Stimulated activated naive CD8-positive, alpha-beta T cell treated with anti-CD3 and anti-CD28 coated beads, Interleukin-15, amount 100 ng/mL, for 72 hours (primary cell): ENCODE measurements at places on chromosomes 6 and 20.

GRCh38 chr6:6315660-6316059 is 4.8 kb downstream of the F13A1 start:
- peak; percentile 26 for DNase-seq

GRCh38 chr6:142381845-142382378 is 80.1 kb downstream of the ADGRG6 start:
- no peak for DNase-seq

DNA sequence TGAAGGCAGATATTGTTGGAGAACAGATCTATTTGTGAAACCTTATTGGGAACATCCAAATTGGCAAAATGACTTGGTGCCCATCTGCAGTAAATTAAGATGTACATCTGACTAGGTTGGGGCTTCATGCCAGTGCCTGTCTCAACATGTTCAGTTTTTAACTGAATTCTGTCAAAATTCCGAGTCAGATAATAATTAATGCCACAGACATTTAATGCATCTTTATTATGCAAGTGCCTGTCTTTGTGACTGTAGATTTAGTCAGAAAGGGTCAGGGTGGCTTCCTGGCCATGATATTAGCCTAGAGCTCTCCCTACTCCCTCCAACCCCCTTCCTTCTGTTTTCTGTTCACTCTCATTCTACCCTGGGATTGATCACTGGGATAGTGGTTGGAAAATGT is 199.3 kb upstream of the FLRT3 start:
- DNase-seq = no peak

DNA sequence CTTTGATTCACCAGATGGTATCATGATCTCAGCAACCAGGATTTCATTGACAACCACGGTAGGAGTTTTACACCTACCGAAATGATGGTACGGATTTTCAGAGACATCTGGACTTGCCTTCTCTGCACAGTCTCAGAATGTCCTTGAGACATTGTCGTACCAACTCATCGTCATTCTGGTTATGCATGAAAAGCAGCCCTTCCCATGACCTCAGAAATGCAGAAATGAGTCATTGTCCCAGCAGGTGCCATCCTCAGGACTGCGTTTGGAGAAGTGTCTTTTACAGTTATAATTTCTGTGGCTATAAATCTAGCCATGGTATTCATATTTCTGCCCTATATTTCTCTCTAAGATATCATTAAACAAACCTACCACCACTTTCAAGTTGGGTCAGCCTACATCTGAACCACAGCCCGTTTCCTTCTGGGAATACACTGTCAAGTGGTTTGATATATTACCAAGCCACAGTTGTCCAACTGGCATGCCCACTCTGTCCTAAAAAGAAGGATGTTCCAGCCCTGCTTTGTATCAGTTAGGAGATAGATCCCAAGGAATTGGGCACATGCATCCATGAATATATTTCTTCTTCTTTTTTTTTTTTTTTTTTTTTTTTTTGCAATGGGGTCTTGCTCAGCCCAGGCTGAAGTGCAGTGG is 7.5 kb upstream of the BFSP1 start:
- DNase-seq = peak; percentile 19

- DNase-seq = no peak
Observed at GRCh38 chr6:149213829-149214228, 103.7 kb upstream of the TAB2 start.

DNA sequence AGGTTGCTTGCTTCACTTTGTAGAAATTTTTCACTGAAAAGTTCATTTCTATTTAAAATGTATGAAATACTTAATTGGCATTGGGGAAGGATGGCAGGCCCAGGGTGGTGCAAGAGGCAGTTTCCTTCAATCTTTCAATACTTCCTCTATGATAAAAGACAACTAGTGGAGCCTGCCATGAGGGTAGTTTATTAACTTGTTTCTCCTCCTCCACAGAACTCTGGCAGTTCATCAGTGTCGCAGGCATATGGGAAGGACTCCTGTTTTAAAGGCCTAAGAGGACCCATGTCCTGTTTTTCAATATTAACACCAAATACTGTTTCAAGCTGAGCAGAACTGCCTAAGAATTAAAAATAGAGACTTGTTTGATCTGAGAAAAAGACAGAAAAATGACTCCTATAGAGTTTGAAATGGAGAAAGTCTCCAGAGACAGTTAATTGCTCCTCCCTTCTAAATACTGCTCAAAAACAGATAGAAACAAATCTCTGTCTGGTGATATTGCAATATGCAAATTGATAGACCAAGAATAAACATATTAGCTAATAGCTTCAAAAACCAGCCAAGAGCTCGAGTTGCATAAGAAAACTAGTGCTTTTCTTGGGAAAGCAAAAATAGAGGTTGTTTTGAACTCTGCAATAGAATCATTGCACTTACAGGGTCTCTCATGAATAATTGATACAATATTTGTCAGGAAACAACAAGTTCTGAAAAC is 665.7 kb upstream of the SLC35B3 start:
- no peak for DNase-seq

GRCh38 chr6:85568411-85568810 is 25.2 kb downstream of the SNX14 start:
- DNase-seq = no peak

DNA sequence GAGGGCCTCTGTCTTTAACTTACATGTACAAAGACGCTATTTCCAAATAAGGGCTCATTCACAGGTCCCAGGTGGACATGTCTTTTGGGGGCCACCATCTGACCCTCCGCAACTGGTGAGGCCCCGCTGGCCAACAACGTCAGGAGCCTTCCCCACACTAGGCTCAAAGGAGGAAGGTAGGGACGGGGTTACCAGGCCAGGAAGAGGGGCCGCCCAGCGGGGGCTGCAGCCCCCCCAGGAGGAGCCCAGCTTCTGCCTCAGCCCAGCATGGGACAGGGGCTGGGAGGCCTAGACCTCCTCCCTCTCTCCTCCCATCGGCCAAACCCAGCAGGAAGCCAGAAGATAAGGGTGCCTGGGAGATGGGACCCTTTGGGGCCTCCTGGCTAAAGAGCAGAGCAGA is 142.7 kb downstream of the TAF4 start:
- no peak for DNase-seq

DNA sequence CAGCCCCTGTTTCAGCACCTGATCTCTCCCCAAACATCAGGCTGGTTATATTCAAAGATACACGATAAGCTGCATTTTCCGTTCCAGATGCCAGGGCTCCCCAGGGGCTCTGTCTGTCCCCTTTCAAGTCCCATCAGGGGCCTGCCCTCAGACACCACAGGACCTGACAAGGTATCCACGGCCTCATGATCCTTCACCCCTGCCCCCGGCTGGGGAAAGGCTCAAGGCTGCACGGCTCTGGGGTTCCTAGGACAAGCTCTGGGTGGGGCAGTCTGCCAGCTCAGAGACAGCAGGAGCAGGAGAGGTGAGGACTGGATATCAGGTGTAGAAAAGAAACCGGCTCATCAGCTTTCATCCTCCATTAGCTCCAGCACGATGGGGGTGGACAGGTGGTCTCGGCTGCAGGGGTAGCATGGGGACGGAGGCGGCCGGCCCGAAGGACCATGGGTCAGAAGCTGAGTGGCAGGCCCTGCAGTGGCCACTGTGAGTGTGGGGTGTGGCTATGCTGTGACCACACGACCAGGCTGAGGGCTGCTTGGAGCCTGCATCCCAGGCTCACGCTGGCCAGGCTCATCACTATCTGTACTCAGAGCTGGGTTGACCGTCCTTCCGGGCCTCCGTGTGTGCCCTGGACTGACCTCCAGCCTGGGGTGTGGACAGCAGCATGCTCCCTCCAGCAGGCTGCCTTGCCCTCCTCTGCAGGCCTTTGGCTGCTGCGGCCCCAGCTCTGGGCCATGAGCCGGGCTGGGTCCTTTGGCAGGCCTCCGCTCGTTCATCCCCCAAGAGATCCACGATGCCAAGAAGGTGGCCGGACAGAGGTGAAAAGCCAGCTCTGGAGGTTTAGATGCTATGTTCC is 386.2 kb downstream of the THBS2 start:
- DNase-seq = no peak

DNA sequence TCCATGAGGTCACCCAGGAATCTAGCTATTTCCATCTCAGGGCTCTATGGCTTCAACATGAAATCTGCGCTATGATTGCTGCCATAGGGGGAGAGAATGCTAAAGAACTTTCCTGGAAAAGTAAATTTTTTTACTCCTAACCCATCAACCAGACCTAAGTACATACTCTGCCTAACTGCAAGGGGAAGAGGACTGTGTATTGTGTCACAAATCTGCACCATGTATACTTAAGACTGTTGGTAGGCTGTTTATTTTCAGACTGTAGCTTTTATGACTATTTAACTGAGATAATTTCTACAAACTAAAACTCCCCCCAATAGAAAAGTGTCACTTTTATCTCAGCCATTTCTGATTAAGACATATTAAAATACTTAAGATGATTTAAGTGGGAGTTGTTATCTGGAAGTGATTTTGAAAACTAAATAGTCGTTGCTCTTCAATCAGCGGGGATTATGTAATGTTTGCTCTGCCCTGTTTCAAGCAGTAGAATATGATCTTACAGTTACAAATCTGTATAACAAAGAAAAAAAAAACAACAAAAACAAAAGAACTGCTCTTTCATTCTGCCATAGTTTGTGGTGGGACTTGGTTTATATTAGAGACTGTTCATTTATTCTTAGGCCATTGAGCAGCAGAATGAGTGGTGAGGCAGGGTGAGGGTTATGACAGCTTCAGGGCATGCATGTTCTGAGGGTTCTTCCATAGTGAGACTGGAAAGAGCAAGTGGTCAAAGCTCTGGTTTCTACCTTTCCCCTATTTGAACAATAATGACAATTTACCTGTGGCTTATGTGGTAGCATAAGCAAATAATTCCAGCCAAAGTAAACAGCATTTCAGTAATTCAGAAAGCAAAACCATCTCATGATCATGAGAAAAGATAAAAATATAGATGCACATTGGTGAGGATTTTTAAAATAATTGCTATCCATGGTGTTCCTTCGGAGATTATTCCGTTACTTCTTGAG is 126.3 kb upstream of the CEP162 start:
- DNase-seq = no peak
